NCI-H1436 treated with DMSO at 0.1 percent for 48 hours (cell line): ENCODE measurements at places on chromosomes 5 and 9.

DNA sequence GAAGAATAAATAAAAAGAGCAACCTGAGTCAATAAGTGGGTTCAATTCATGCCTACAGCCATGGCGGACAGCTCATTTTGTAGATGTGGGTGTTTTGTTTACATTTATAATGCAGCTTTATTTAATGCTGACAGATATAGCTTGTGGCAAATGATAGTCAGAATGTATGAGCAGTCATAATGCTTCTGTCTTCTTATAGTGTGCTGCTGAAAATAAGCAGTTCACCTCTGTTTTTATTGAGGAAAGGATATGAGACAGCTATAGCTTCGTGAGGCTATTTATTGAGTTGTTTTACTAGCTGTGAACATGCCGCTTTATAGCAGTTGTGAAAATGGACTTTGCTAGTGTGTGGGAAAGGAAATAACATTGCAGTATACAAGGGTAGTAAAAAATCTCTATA is 147.4 kb downstream of the PBX3 start:
- DNase-seq = no peak

DNA sequence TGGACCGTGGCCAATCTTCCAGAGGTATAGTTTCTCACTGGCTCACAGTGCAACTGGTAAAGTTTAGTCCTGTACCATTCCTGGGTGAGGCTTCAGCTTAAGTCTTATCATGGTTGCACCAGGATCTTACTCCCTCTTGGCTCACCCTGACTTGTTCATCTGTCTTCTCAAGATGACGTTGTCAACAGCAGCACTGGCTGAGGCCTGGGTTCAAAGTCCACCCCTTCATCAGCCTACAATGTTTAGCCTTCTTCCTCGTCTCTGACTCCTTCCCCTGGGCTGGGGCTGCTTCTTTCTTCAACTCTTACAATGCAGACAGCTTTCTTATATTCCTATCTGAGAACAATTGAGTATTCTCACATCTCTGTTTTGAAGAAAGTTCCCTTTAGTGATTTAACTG is 311.1 kb upstream of the CLINT1 start:
- DNase-seq = no peak

GRCh38 chr5:102532123-102532522 is 33.3 kb upstream of the SLCO6A1 start:
- no peak for DNase-seq

DNA sequence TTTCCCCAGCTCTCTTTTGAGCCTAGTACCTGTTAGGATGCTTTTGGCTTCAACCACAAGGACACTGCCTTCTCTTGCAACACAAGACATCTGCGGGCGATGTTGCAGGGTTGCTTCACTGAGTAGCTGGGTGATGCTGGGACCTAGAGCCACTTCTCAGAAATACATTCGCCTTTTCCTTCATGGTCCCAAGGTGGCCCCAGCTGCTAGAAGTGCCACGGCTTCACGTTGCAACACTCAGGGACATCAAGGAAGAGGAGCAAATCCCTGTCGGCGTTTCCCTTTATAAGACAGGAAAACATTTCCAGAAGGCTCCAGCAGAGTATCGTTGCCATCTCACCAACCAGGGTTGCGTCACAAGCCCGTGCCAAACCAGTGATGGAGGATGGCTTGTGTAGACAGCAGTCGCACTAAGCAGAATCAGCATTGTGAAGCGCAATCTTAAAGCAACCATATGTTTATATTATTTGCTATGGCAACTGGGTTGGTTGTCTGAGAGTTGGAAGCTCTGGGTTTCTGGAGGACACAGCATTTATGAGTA is 62.7 kb downstream of the ANKRD33B start:
- no peak for DNase-seq

GRCh38 chr5:115873392-115873791 is 31.7 kb downstream of the AP3S1 start:
- peak; percentile 13 for DNase-seq

DNA sequence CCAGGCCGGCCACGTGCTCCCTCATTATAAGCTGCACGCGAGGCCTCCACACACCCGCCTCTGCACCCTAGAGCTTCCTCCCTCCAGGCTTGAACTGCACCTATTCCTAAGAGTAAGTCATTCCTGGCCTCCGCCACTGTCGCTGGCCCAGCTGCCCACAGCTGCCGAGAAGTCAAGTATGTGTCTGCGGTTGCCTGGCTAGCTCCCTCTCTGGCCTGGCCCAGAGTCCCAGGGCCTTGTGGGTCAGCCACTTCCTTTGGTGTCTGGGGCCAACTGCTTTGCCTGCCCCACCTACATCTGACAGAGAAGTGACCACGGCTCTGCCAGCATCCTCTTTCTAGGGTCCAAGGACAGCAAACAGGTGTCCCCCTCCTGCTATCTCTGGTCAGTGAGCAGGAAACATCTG is 18.3 kb downstream of the ABO start:
- DNase-seq = no peak

DNA sequence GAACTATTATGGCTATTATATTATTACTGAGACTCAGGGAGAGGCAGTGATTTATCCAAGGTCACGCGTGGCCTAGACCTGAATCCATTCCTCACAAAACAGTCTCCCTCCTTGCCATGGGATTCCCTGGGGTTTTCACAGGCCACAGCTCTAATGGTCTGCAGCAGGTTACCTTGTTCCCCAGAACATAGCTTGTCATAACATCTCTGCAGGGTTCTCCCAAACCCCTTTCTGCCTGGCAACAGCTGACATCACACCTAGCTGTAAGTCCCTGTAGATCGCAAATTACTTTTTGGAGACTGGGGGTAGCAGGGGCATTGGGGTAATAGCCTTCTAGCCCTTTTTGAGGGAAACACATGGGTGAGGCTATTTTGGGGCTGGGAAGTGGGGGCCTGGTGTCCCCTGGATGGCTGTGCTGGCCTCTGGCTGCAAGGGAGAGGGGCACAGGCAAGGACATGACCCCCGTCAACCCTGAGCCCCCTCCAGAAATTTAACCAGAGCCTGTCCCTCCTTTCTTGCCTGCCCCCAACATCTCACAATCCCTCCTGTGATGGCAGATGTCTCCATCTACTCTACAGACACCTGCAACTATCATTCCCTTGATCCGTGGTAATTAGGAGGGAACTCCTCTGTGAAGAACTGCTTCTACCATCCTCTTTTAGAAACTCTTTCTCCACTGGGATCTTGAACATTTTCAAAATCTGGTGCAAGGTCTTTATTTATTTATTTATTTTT is 1.3 kb downstream of the CD74 start:
- no peak for DNase-seq

- no peak for DNase-seq
These were observed 41.9 kb downstream of the DAB2IP start for GRCh38 chr9:121693388-121693670.
